Activated CD4-positive, alpha-beta T cell treated with anti-CD3 and anti-CD28 coated beads, Interleukin-2, amount 50 U/mL, for 4 hours (primary cell): ENCODE measurements at places on chromosomes 7 and 10.

- DNase-seq, result no peak
Measured at GRCh38 chr7:99739699-99740572, 4.9 kb upstream of the CYP3A7 start.

GRCh38 chr10:21297603-21298383, 227.7 kb downstream of the SKIDA1 start:
- no peak for DNase-seq

DNA sequence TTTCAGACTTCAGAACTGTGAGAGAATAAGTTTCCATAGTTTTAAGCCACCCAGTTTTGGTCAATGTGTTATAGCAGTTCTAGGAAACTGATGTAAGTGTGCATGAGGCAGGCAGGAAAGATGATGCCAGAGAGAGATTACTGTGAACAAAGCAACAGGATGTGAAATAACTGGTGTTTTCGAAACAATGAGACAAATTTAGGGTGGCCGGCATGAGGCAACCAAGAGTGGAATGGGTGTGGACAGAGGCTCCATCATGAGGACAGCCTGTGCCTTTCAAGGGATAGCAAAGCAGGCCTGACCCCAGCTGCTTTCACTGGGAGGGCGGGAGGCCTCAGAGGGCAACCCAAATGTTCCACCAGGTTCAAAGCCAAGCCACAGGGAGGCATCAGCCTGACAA, 67.3 kb upstream of the UCN3 start:
- no peak for DNase-seq

- DNase-seq, result no peak
Measured at GRCh38 chr7:75740846-75741497, 2.2 kb upstream of the HIP1 start.

GRCh38 chr7:29965030-29965429, 24.6 kb downstream of the SCRN1 start:
- DNase-seq, result no peak

DNA sequence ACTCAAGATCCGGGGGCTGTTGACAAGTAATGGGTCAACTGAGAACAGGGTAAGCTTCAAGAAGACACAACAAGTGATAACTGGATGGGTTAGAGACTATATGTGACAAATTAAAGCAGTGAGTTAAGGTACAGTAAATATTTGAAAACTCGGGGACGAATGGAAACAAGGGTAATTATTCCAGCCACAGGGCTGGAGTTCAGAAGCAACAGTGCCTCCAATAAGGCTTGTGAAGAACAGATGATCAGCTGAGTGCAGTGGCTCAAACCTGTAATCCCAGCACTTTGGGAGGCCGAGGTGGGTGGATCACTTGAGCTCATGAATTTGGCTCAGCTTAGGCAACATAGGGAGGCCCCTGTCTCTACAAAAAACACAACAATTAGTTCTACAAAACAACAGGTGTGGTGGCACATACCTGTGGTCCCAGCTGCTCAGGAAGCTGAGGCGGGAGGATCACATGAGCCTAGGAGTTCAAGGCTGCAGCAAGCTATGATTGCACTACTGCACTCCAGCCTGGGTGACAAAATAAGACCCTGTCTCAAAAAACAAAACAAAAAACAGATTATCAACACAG, 20.5 kb upstream of the DLD start:
- DNase-seq, result no peak

GRCh38 chr10:122519873-122520272, 40.7 kb upstream of the DMBT1 start:
- no peak for DNase-seq

DNA sequence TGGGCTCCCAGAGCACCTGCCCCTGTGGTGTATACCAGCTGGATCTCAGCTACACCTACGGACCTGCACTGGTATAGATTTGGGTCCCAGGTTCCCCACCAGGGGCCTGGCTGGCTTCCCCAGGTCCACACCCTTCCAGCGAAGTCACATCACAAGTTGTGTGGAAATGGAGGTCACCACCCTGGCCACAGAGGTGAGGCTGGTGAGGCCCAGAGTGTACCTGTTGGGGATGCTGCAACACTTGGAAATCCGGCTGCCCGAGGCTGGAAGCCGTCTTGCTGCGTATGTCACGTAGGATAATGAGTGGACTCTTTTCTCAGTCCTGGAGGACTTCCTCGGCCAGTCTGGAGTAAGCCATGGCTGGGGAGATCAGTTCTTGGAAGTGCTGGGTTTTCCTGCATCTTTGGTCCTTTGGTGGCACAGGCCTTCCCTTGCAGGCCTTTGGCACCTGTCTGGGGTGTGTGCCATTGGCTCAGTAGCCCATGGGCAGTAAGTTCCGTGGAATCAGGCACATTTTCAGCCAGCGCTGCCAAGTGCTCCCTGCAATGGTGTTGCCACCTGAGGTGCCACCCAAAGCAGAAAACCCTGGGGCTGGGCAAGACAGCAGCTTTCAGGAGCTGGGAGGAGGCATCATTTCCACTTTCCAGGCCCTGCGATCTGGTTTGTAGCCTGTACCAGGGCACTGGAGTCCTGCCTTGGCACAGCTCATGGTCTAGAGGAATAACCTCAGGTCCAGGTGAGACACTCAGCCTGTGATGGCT, 97.9 kb downstream of the LHPP start:
- no peak for DNase-seq

- no peak for DNase-seq
Measured at GRCh38 chr10:14553448-14553847, 221.2 kb downstream of the FAM107B start.
